ENCODE measurements at places on chromosomes 6 and 20.
A peak's percentile ranks its signal among the peaks of the same experiment; 100 is the strongest.

GRCh38 chr20:62235001-62235776 lies 3.1 kb upstream of the OSBPL2 start:
- DNase-seq: no peak

- DNase-seq: no peak
Measured at GRCh38 chr6:53059648-53060589, 5.3 kb upstream of the FBXO9 start.

- DNase-seq: no peak
Measured at GRCh38 chr6:73722318-73723060, 26.5 kb downstream of the CD109 start.

DNA sequence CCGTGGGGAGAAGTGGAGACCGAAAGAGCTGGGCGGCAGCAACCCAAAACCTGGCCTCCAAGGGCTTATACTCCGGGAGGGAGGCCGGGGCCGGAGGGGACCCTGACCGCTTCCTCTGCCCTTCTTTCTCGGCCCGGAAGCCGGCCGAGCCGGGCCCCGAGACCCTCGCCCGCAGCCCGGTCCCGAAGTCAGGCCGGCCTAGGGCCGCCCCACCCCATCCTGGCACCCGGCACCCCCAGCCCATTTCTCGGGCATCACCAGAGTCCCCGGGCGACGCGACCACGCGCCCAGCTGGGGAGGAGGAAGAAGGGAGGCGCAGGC lies 572 bp upstream of the ZDHHC14 start:
- no peak for DNase-seq

- DNase-seq: no peak
Measured at GRCh38 chr6:9131616-9132015, 696.3 kb upstream of the SLC35B3 start.

DNA sequence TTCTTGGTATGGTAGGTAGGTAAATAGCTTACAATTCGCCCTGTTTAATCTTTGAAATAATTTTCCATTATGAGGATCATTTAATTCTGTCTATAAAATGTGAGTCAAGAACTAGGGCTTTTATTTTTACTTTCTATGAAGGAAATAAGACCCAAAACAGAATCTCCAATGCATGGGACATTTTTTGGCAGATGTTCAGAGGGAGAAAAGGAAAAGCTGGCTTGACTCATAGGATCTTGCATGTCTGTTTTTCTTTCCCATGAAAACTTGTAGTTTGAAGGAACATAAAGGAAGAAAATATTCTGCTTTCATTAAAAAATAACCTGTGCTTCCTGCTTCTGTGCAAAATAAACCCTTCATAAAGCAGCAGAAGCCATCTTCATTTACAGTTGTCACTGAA lies 143.1 kb upstream of the INSM1 start:
- DNase-seq: no peak

- no peak for DNase-seq
Measured at GRCh38 chr20:14879020-14879697, 541.7 kb upstream of the FLRT3 start.

- no peak for DNase-seq
Measured at GRCh38 chr6:38341496-38341895, 298.2 kb downstream of the BTBD9 start.

GRCh38 chr6:132405143-132405915 lies 4.1 kb upstream of the MOXD1 start:
- DNase-seq: no peak

DNA sequence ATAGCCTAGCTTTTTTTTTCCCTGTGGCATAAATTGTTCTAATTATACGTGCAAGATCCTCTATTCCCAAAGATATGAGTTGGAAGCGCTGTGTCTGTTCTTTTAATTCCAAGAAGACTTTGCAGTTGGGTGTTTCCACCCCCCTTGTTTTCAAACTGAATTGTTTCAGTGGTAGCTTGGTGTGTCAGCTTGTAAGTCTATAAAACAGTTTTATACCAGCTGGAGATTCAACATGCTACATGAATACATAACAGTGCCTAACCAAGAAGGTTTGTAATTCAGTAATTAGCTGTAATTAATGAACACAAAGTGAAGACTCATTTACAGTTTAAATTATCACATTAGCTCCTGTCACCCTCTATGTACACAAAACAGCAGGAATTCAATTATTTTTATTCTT lies 154.0 kb downstream of the ZNF217 start:
- DNase-seq: no peak

DNA sequence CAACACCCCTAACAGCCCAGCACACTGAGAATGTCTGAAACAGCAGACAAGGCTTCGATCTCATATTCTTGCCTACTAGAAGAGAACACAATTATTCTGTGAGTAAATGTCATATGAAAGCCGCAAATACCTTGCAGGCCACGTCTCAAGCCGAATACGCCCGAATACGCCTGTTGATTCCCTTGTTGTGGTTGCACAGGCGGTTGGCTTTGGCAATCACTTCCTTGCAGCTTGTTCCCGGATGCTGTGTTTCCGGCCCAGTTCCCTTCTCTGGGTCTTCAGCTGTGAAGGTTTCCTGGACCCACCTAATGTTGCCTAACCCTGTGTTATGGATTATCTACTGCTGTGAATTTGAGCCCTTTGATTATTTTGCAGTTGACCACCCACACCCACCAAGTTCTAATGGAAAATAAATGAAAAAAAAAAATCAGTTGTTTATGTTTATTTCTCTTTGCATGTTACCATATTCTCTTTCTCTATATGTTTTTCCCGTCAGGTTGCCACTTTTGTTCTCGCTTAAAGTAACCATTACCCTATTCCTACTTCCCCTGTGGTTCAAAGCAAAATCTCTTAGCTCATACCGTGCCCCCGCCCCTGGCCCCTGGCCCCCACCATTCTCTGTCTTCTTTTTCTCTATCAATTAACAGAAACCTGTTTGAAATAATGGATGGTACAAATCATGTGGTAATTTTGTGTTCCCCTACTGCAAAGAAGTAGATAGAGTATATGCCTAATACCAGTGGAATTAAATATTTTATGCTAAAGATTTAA lies 172.4 kb downstream of the ADGB start:
- DNase-seq: peak; percentile 29

All from stimulated activated CD4-positive, alpha-beta T cell treated with anti-CD3 and anti-CD28 coated beads, Interleukin-1b, Interleukin-23, amount 100 ng/mL, for 24 hours (primary cell).